ENCODE measurements at places on chromosomes 1 and 21. TPM values are rescaled to one million over a fixed set of nuclear protein-coding genes. Genes with fewer than 3 reads are reported as not detected.

Gene FCN3
- not detected for total RNA-seq

Gene LCE1B
- not detected for total RNA-seq

Gene RPTN
- total RNA-seq: not detected

Gene TMOD4
- not detected for total RNA-seq

Gene CASQ2
- not detected for total RNA-seq

Gene HTR1D
- 4.0 TPM for total RNA-seq

Gene CRP
- total RNA-seq: not detected

Gene SMPDL3B
- total RNA-seq: not detected

Gene NBPF4
- 0.66 TPM for total RNA-seq

Gene RNF186
- not detected for total RNA-seq

Gene TSSK3
- 0.57 TPM for total RNA-seq

Gene GJB3
- total RNA-seq: not detected

Gene DHRS3
- total RNA-seq: 192 TPM

Gene ALX3
- not detected for total RNA-seq

Gene UBE2U
- 0.29 TPM for total RNA-seq

Gene MYOM3
- 0.14 TPM for total RNA-seq

Gene KIF26B
- total RNA-seq: 45.3 TPM

Gene KCNE2
- 0.14 TPM for total RNA-seq

Gene ARHGEF11
- total RNA-seq: 38.1 TPM

Gene CA6
- total RNA-seq: not detected

Gene NGF
- total RNA-seq: 1.3 TPM

Gene LRRC38
- total RNA-seq: not detected

Gene SLC1A7
- 0.14 TPM for total RNA-seq

Gene IVL
- not detected for total RNA-seq

Gene TNFRSF4
- total RNA-seq: not detected

Gene GJB5
- not detected for total RNA-seq

Gene CASQ1
- not detected for total RNA-seq

Gene CELA3B
- not detected for total RNA-seq

Gene REN
- total RNA-seq: 0.29 TPM
